Stimulated activated CD8-positive, alpha-beta memory T cell treated with anti-CD3 and anti-CD28 coated beads, Interleukin-4, amount 100 ng/mL, for 24 hours (primary cell): ENCODE measurements at places on chromosomes 6 and 20.

- DNase-seq: no peak
These were observed 47.6 kb downstream of the KIZ start for GRCh38 chr20:21173485-21173884.

DNA sequence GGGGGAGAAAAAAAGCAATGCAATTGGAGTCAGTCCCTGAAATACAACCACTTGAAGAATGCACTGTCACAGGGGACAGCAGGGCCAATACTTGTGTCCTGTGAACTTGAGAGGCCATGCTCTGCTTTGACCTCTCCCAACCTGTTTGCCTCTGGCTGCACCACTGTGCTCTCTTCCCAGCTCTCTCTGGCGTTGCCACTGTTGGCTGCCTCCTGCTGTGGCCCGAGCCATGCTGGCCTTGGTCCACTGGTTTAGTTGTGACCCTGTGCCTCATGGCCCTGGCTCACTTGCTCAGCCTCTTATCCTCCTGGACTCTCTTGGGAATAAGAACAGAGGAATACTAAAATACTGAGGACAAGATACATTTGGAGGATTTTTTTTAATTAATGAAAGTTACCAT, 14.5 kb upstream of the FBXO30 start:
- DNase-seq: no peak

DNA sequence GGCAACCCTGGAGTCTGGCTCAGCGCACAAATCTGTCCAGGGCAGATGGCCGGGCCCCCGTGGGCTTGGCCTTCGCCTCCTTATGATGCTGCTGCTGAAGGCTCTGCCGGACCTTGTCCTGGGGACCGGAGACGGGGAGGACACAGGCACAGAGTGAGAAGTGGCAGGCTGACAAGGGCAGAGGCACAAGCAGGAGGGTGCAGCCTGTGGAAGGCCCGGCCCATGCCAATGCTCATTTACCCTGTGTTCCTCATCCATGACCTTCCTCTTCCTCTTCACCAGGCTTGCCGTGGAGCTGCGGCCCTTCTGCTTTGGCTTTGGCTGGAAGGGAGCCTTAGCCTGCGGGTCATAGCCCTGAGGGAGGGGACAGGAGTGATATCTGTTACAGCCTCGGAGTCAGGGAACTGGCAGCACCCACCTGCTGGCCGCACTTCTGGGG, 2.4 kb downstream of the B3GALT4 start:
- no peak for DNase-seq

DNA sequence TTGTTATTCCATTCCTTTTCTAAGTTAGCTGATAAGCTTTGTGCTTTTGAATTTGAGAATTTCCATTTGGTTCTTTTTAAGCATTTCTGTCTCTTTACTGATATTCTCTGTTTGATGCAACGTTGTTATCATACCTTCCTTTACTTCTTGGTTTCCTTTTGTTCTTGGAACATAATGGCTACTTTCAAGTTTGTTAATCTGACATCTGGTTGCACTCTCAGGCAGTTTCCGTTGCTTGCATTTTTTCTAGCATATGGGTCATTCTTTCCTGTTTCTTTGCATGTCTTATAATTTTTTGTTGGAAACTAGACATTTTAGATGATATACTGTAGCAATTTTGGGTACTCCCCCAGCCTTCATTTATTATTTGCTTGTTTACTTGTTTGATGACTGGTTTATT, 12.5 kb downstream of the CDC5L start:
- DNase-seq: no peak

GRCh38 chr6:5314191-5314865, 53.0 kb downstream of the FARS2 start:
- DNase-seq: no peak

DNA sequence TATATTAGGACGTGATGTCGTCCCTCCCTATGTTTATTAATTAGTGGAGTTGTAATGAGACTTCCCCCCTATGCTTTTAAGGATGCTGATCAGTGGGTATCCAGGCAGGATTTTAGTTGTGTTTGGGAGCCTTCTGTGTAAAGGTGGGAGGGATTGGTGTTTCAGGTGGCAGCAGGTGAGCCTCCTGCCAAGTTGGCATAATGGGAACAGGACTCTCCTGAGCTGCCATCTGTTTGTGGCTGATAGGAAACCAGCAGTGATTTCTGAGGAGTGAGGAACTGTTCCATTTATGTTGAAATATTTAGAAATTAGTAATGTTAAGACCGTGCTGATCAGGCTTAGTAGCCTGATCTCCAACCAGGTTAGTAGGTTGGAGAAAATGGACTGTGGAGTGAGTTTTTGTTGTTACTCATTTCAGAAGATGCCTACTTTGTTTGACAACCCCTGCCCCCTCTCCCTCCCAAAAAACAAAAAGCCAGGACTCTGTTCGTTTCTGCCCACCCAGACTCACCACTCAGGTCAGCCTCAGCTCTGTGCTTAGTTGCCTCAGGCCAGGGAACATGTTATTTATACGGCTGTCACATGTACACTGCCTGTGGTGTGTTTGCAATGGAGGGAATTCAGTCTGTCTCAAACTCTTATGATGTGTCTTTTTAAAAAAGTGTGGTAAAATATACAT, 55.4 kb upstream of the TULP4 start:
- DNase-seq: no peak

DNA sequence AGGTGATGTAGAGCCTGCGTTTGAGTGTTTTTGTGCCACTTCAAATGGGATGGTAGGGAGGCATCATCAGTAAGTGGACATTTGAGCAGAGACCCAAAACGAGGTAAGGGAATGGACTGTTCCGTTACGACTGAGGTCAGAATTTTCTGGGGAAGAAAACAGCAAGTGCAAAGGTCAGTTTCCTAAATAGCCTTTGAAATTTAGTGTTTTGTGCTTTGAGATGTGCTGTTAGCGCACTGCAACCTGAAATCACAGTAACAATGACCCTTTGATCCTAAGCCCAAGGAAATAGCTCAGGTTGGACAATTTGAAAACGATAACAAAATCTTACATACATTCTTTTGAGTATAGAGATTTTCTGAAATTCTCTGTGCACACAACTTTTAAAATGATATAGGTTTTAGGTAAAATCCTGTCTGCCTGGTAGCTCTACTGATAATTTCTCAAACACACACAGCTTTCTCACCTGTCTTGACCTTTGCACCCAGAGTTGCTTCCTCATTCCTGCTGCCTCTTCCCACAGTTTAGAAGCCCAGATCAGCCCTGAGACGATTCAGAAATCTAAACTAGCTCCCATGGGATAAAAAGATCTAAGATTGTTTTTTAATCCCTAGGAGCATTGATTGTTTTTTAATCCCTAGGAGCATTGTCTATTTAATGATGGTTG, 22.1 kb downstream of the DCBLD1 start:
- no peak for DNase-seq

DNA sequence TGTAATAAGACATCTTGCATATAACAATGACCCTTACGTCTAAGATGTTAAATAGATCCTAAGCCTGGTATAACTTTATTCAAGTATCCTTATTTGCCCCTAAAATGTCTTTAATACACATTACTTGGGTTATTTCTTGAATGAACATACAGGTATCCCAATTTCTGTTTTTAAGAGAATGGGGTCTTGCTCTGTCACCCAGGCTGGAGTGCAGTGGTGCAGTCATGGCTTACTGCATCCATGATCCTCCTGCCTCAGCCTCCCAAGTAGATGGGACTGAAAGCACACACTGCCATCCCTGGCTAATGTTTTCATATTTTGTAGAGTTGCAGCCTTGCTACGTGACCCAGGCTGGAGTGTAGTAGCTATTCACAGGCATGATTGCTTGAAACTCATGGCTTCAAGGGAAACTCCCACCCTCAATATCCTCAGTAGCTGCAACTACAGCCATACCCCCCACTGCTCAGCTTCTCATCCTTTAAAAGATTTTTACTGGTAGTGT, 10.4 kb upstream of the ZNFX1 start:
- no peak for DNase-seq

- DNase-seq: no peak
These were observed 59.5 kb downstream of the MTHFD1L start for GRCh38 chr6:150924808-150925589.

- no peak for DNase-seq
These were observed 80.5 kb upstream of the SGK1 start for GRCh38 chr6:134398453-134398852.

DNA sequence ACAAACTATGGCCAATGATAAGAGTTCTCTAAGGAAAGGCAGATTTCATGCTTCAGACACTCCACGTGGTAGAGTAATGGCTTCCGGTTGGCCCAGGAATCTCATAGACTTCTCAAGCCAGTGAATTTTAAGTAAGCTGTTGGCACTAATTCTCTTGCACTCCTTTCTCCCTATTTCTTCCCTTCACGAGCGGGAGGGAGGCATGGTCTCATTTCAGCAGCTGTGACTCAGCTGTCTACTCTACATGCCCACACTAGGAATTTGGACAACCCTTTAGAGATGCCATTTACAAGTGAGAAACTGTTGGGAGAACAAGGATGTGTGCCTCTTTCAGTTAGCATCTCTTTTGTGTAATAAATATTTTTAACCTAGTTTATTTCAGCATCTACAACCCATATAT, 107.7 kb downstream of the PTPRK start:
- DNase-seq: no peak

DNA sequence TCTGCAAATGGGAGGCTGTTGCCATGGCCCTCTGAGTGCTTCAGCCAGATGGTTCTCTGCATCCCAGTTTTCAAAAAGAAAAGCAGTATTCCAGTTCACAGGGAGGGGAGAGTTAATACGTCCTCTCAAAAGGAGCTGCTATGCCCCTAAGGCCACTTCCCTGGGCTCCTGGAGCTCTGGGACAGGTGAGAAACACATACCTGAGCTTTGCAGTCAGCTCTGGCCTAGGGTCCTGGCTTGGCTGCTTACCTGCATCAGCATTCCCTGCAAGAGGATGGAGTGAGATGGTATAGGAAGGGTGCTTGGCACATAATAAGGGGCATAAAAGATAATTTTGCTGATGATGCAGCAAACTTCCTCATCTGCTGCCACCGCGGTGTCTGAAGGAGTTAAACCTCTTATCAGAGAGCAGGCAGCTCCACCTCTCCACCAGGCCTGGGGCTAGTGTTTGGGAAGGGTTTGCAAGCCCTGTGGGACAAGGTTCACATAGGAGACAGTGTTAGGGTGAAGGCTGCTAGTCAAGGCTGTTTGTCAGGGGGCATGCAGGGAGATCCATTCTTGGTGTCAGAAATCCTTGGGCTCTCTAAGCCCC, 62.7 kb downstream of the SLC24A3 start:
- DNase-seq: no peak

- DNase-seq: no peak
These were observed 138.6 kb downstream of the DLL1 start for GRCh38 chr6:170152124-170152926.

- no peak for DNase-seq
These were observed 64.7 kb upstream of the RPS6KA2 start for GRCh38 chr6:166691746-166692145.

DNA sequence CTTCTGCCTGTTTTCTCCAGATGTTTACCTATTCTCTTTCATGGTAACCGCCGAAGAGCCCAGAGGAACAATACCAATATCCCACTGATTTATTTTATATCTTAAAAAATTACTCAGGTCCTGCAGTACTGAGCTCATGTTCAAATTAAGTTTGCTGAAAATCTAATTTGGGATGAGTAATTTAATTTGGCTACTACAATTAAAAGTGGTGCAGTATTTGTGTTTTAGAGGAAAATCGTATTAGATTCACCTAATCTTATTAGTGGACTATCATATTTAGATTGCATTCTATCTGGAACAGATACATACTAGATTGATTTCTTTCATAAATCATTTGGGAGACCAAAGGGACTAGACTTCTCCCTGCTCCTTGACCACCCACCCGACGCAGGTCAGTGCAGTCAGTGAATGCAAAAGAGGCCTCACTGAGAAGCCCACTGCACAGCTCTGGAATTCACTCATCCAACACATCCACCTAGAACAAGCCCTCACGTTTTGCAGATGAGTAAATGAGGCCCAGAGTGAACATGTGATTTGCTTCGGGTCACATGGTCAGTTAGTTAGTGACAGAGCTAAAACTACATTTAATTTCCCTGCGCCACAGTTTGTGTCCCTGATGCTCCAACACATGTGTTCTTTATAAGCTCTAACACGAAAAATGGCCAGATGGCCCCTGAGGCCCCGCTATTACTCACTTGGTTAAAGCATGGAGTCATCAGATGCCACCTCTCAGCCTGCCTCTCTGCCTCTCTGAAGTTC, 101.8 kb downstream of the TRERF1 start:
- DNase-seq: no peak

GRCh38 chr20:38298768-38299288, 5.1 kb upstream of the BPI start:
- no peak for DNase-seq

DNA sequence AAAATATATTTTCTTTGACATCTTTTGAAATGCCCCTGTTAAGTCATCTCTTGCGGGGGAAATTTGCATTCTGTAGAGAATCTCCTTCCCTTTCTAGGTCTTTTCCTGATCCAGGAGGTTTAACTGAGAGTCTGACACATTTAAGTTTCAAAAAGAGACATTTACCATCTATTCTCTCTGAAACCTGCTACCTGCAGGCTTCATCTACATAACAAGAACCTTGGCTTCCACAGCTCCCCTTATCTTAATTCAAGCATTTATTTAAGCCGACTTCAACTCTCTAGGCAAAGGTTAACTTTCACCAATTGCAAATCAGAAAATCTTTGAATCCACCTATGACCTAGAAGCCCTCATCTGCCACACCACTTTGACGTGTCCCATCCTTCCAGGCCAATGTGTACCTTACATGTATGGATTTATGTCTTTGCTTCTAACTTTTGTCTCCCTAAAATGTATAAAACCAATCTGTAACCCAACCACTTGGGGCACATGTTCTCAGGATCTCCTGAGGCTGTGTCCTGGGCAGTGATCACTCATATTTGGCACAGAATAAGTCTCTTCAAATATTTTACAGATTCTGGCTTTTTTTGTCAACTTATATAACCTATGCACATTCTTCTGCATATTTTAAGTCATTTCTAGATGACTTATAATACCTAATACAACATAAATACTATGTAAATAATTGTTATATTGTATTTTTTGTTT, 666.7 kb downstream of the UTRN start:
- DNase-seq: no peak

GRCh38 chr20:7703996-7704395, 236.3 kb downstream of the HAO1 start:
- no peak for DNase-seq

DNA sequence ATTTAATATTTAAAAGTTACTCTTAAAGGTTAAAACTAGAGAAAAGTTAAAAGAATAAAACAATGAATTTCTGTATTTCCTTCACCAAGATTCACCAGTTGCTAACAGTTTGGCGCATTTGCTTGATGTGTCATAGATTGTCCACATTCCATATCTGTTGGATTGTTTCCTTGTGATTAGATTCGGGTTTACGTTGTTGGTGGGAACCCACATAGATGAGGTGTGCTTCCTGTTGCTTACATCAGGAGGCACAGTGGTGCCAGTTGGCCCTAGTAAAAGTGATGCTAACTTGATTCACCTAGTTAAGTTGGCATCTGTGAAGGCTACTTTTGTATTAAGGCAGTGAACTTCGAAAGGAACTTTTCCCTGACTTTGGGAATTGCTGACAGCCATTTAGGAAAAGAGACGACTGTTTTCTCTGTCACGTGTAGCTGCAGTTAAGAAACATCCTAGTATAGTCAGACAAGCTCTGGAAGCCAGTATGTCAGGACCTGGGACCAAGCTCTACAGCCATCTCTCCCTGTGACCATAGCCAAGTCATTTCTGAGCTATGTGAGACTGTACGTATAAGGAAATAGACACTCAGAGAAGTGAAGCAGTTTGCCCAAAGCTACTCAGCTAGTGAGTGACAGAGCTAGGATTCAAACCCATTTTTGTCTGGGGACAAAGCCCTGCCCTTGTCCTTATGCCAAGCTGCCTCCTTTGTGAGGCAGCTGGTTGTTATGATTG, 49.0 kb downstream of the PPARD start:
- DNase-seq: no peak

- DNase-seq: no peak
These were observed 60.8 kb downstream of the PRDM1 start for GRCh38 chr6:106146852-106147351.

- DNase-seq: no peak
These were observed 1.4 kb upstream of the MUC21 start for GRCh38 chr6:30981942-30982772.
